GM18507 (cell line): ENCODE measurements at places on chromosomes 6 and 20.

GRCh38 chr20:2172305-2173175, 70.9 kb downstream of the STK35 start:
- DNase-seq = peak; percentile 58

DNA sequence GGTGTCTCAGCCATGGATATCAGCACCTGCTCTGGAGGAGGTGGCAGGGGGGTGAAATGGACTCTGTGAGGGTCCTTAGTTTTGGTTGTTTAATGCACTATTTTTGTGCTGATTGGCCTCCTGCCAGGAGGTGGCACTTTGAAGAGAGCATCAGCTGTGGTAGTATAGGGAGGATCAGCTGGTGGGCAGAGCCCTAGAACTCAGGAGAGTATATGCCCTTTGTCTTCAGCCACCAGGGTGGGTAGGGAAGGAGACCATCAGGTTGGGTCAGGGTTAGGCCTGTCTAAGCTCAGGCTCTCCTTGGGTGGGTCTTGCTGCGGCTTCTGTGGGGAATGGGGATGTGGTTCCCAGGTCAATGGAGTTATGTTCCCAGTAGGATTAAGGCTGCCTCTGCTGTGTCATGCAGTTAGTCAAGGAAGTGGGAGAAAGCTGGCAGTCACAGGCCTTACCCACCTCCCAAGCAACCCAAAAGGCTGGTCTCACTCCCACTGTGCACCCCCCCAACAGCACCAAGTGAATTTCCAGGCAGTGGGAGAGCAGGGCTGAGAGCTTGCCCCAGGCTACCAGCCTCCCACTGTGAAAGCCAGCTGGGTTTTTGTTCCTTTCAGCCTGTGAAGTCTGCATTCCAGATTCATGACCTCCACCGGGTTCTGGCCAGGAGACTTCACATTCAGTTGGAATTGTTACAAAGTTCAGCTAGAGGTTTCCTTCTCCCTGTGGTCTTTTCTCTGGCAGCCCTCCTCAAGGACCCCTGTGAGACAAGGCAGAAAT, 5.7 kb upstream of the OSTM1 start:
- DNase-seq = no peak

- DNase-seq = no peak
These were observed 42.3 kb downstream of the RPP40 start for GRCh38 chr6:4961322-4962168.

- DNase-seq = peak; percentile 85
These were observed at the start of gene CDYL for GRCh38 chr6:4776131-4776492. Gene CDYL (plus strand): TSS chr6:4776404. CDS start chr6:4776784, 380 bp downstream.

DNA sequence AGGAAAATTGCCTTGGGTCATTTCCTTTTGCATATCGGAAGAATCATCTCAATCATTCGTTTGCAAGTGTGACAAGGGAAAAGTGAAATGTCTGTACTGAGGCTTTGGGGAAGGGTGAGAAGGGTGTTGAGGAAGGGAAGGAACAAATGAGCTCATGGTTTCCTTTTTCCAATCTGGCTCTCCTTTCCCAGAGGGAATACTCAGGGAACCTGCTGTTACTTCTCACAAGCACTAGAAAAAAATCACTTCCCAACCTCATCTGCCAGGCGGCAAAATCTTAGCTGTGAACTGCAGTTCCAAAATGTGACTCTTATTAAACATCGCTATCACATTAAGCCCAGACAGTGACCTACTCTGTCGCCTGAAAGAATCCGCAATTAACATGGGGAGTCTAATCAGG, 258.1 kb downstream of the ZNF217 start:
- no peak for DNase-seq

- DNase-seq = no peak
These were observed 301.5 kb downstream of the PRL start for GRCh38 chr6:21995318-21995717.

DNA sequence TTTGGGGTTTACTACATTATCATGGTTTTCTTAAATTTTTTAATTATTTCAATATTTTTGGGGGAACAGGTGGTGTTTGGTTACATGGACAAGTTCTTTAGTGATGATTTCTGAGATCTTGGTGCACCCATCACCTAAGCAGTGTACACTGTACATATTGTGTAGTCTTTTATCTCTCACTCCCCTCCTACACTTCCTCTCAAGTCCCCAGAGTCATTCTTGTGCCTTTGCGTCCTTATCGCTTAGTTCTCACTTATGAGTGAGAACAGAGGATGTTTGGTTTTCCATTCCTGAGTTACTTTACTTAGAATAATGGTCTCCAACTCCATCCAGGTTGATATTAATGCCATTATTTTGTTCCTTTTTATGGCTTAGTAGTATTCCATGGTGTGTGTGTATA, 130.9 kb upstream of the CD93 start:
- DNase-seq = no peak

DNA sequence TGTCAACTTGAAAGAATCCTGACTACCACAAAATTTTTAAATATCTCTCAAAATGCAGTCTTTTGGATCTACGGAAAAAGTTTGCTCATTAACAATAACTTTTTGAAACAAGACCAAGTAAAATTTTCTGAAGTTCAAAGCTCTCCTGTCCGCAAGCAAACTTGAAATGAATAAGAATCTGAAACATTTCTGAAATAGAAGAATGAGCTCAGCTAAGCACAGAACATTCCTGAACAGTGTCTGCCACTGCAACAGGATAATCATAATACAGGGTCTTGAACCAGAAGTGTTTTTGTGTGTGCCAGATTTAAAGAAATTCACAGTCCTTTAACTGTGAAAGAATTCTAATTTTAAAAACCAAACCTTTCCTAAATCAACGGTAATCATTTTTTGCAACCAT, 49.1 kb upstream of the TASP1 start:
- DNase-seq = no peak

- no peak for DNase-seq
These were observed 605 bp downstream of the CDC5L start for GRCh38 chr6:44388135-44388487.

- DNase-seq = peak; percentile 58
These were observed 66.2 kb upstream of the SNX9 start for GRCh38 chr6:157756708-157757429.

GRCh38 chr6:56424542-56425083, 177.2 kb upstream of the COL21A1 start:
- no peak for DNase-seq

GRCh38 chr20:24964506-24964840, 15.4 kb downstream of the CST7 start:
- DNase-seq = no peak

GRCh38 chr6:93294879-93295278, 124.5 kb downstream of the EPHA7 start:
- no peak for DNase-seq

GRCh38 chr6:168332020-168332419, 12.4 kb upstream of the DACT2 start:
- no peak for DNase-seq

DNA sequence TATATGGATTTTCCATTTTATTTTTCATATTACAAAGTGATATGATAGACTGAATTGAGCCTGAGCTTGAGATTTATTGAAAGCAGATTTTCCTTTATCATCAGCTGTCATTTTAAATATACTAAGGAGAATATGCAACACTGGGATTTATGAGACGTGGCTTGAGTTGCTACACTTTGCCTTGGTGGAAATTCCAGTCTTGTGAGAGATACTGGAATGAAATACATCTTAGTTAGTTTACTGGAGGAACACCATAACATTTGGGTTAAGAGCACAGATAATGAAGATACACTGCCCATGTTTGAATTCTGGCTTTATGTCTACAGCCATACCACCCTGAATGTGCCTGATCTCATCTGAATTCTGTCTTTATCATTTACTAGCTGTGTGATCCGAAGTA, 86.5 kb upstream of the IFNGR1 start:
- DNase-seq = no peak

GRCh38 chr6:24064106-24064505, 61.9 kb upstream of the NRSN1 start:
- DNase-seq = no peak

DNA sequence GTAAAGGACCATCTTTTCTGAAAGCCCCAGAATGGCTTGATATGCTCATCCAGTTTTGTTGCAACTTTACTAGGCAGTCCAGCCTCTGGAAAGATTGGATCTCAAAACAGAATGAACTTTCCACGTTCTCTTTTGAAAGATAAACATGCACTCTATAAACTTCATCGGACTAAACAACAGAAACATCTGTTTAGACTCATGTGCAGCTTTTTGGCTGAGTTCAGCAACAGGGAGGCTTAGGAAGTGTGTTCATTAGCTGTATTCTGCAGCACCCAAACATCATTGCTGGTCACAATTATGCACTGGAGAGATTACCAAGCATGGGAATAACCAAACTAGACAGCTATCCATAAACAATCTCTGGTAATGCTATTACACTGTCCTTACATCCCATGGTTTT, 180.5 kb downstream of the TENT5A start:
- no peak for DNase-seq

DNA sequence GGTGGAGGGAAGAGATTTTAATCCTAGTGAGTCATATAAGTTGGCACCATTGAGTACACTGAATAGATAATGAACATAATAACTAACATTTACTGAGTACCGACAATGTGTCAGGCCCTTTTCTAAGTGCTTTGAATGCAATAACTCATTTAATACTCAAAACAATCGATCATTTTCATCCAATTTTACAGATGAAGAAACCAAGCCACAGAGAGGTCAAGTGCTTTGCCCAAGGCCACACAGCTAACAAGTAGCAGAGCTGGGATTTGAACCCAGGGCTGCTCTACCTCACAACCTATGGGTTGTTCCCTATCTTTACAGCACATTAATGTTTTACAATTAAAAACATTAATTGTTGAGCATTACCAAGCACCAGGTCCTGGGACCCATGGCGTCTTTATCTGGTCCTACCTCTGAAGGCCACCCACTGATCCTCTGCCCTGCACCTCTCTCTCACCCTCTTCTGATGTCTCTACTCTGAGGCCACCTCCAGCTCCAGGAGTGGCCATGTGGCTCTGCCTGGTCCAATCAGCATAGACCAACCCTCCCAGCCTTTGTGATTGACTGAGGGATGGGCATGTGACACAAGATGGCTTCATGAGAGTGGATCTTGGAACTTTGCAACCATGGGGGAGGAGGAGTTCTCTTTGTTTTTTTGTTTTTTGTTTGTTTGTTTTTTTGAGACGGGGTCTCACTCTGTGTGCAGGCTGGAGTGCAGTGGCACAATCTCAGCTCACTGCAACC, 83.9 kb downstream of the KCNB1 start:
- no peak for DNase-seq

GRCh38 chr20:9514461-9515213, at the start of gene LAMP5:
Gene LAMP5 (plus strand): TSS chr20:9514590. CDS start chr20:9514853, 263 bp downstream.
- no peak for DNase-seq

DNA sequence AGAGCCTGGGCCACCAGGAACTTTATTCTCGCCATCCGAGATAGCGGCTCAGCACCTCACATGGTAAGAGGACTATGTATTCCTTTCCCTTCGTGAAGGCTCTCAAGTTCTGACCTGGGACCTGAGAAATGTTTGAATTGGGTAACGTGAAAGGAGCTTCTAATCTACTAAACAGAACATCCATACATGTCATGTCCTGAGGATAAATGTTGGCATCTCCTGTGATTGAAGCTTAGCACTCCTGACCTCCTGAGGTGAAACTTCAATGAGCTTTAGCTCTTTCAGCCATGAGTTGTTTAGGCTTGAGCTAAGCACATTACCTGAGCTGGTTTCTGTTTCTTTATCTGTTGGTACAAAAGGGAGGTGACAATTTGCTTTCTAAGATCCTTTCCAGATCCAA, 280.9 kb downstream of the PACRG start:
- no peak for DNase-seq
